ENCODE measurements at places on chromosomes 5 and 9.
A peak's percentile ranks its signal among the peaks of the same experiment; 100 is the strongest.

DNA sequence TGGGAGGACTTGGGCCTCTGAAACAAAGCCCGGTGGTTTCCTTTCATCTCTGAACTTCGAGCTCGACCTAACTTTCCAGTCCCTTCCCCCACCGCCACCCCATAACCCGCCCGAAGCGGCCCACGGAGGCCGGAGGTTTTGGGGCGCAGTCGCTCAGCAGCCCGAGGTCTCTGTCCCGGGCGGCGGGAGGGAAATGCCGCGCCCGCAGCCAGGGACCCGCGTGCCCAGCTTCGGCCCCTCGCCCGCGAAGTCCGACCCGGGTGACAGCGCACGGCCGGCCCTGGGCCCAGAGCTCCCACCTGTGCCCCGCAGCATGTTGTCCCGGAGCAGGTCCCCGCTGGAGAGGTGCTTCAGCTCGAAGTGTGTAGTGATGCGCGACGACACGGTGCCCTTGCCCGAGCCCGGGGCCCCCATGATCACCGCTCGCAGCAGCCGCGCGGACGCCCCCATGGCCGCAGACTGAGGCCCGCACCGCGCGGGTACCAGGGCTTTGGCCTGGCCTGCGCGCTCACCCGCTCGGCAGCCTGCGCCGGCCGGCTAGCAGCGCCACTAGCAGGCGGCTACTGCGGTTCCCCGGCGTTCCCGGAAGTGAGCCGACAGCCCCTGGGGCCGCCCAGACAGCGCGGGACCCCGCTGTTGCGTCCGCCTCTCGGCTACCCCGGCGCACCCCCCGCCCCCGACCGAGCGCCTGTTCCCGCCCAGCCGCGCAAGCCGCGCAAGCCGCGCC is at the start of gene AK3:
AK3 (minus strand) TSS at position 565 of the 727 bp plus-strand sequence; CDS start at position 450, 115 bp downstream.
- peak; percentile 87 for DNase-seq

DNA sequence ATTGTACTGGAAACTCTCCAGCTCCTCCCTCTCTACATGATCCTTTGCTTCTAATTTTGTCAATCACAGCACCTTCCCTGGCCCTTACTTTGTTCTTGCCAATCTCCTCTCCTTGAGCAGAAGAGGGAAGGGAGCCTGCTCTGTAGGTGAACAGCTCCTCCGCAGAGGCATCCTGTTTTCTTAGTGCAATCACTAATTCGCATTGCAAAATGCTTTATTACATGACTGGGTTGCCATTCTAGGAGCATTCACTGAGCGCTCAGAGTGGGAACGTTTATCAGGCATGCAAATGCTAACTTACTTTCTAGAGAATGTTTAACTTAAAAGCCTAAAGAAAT is 416 bp upstream of the SNX18 start:
- no peak for DNase-seq

DNA sequence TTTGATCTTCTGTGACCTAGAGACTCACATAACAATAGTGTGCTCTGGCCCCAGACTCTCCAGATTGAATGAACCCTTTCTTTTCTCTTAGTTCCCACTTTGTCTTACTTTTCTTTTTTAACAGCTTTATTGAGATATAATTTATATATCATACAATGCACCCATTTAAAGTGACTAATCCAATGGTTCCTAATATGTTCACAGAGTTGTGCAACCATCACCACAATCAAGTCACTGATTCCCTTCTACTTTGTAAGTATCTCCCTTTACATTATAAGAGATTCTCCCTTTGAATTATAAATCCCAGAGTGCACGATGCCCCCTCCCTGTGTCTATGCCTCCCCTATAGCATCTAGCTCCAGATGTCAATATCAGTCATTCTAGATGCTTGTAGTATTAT is 172.4 kb downstream of the HINT1 start:
- DNase-seq = no peak

GRCh38 chr5:83048277-83048676 is 28.9 kb downstream of the TMEM167A start:
- DNase-seq = no peak

- DNase-seq = peak; percentile 67
Observed at GRCh38 chr9:16133556-16134227, 580.8 kb downstream of the CCDC171 start.

- no peak for DNase-seq
Observed at GRCh38 chr5:108650997-108651396, 96.7 kb upstream of the FER start.

DNA sequence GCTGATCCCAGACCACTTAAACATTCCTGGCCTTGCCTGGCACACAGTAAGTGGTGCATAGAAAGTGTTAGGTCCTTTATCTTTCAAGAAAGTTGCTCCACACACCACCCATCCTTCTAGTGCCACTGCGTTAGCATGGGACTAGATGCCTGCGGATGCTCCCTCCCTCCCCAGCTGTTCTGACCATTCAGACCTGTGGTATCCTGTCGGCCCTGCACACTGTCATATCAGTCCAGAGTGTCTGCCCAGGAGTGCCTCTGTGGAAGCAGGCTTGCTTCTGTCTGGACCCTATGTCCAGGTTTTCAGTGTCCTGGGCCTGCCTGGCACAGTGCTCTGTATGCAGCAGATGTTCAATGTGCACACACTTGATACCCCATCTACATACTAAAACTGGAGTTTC is 38.3 kb upstream of the SMU1 start:
- no peak for DNase-seq

Measured in inflammatory macrophage (primary cell).